ENCODE measurements at places on chromosomes 1 and 21. TPM values are rescaled to one million over a fixed set of nuclear protein-coding genes. Genes with fewer than 3 reads are reported as not detected.
A peak's percentile ranks its signal among the peaks of the same experiment; 100 is the strongest.

- no peaks in the 10 kb centered on the region for H3K4me1 ChIP-seq
- H3K36me3 ChIP-seq: no peaks in the 10 kb centered on the region
- DNase-seq: no peak
These were observed 31.4 kb upstream of the COL6A1 start for GRCh38 chr21:45949928-45950739.

DNA sequence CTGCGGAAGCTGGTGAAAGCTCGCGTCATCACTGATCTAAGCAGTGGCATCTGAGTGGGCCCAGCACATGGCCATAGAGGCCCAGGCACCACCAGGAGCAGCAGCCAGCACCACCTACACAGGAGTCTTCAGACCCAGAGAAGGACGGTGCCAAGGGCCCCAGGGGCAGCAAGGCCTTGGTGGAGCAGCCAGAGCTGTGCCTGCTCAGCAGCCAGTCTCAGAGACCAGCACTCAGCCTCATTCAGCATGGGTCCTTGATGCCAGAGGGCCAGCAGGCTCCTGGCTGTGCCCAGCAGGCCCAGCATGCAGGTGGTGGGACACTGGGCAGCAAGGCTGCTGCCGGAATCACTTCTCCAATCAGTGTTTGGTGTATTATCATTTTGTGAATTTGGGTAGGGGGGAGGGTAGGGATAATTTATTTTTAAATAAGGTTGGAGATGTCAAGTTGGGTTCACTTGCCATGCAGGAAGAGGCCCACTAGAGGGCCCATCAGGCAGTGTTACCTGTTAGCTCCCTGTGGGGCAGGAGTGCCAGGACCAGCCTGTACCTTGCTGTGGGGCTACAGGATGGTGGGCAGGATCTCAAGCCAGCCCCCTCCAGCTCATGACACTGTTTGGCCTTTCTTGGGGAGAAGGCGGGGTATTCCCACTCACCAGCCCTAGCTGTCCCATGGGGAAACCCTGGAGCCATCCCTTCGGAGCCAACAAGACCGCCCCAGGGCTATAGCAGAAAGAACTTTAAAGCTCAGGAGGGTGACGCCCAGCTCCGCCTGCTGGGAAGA lies 3.2 kb upstream of the ARTN start:
- peaks cover 2% of the 10 kb centered on the region for H3K36me3 ChIP-seq
- no peak for DNase-seq
- no peaks in the 10 kb centered on the region for H3K4me1 ChIP-seq
- no peak overlapping the region for H3K4me3 ChIP-seq
- no peak overlapping the region for H3K27ac ChIP-seq

DNA sequence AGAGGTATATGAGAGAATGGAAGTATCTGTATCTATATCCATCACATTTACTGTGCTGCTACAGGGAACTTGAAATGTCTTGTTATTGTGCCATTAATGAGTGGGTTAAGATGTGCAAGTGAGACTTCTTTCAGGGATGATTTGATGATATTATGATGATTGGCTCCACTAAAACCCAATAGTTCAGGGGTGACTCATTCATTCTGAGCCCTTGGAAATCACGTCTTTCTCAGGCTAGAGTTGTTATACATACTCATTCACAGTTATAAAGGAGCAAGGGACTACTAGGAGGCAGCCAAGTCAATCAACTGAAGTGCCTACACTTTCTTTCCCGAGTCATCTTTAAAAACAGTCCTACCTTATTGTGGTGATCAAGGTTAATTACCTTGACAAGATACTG lies 1109.8 kb upstream of the B3GALT2 start:
- no peak overlapping the region for H3K4me3 ChIP-seq
- DNase-seq: no peak
- H3K27me3 ChIP-seq: no peaks in the 10 kb centered on the region
- H3K4me1 ChIP-seq: no peaks in the 10 kb centered on the region

DNA sequence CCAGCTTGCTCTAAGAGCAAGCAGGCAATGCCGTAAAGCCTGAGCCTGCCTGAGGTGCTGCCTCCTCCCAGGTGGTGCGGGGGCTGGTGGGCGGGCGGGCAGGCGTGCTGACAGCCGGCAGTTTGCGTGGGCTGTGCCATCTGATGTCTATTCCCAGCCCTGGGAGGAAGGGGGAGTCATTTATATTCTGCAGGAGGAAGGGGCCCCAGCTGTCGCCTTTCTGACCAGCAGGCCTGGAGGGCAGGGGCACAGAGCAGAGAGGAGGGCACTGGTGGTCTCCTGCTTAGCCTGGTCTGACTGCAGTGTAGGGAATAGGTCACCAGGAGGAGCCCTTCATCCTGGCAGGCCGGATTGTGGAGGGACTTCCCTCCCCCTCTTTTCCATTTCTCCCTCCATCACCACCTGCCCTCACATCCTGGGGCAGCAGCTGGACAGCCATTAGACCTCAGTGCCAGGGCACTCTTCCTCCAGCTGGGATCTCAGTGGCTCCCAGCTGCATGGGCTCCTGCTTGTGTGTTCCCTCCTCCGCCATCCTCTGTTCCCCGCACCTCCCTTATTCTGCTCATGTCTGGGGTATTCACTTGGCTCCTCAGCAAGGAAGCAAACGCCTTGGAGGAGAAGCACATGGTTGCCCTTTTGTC lies 4.4 kb downstream of the CYB561D1 start:
- DNase-seq: peak; percentile 13
- no peaks in the 10 kb centered on the region for H3K27me3 ChIP-seq
- no peak overlapping the region for H3K27ac ChIP-seq

DNA sequence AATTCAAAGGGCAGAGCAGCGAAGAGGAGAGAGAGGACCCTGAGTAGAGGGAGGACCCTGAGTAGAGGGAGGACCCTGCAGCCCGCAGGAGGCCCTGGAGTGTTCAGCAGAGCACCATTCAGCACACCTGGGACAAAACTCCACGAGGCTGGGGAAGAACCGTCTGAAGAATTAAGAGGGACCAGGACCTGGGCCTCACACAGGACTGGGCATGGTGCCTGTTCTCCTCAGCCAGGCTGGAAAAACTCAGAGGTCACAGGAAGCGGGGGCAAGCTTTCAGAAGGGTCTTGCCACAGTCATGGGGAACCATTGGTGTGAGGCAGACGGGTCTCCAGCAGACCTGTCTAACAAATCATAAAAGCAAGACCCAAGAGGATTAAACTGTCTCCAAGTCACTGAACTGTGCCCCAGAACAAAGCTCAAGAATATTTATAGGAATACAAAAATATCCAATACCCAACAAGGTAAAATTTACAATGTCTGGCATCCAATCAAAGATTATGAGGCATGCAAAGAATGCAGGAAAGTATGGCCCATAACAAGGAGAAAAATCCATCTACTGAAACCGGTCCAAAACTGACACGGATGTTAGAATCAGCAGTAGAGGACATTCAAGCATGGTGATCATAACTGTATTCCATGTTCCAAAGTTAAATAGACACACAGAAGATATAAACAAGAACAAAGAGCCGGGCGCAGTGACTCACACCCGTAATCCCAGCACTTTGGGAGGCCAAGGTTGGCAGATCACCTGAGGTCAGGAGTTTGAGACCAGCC lies 30.6 kb downstream of the MORN1 start:
- H3K36me3 ChIP-seq: no peaks in the 10 kb centered on the region
- H3K4me3 ChIP-seq: no peak overlapping the region
- no peaks in the 10 kb centered on the region for H3K4me1 ChIP-seq
- peak; percentile 40 for DNase-seq

DNA sequence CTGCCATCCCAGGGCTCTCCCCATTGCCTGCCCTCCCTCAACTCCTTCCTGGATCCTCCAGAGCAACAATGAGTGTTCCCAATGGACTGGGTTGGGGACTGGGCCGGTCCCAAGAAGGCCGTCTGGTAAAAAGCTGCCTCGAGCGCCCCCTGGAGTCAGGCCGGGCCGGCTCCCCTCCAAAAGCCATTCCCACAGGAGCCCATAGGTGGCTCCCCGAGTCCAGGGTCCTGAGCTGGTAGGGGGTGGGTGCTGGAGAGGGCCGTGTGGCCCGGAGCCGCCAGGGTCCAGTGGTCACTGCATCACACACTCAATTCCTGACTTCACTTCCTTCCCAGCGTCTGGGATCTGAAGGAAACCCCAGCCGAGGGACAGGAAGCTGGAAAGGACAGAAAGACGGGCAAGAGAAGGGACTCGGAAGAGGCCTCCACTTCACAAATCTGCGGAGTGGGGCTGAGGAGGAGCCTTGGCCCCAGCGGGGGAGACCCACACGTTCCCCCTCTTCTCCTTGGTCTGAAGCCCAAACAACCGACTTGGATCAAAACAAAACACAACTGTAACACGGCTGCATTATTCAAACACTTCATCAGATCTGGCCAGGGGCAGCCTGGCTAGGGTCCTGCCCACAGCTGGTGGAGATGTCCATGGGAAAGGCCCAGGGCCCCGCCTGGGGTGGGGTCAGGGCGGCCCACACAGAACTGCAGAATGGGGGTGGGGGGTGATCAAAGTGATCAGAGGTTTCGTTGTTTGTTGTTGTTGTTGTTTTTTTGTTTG lies 10.9 kb upstream of the ALDH4A1 start:
- H3K4me1 ChIP-seq: no peaks in the 10 kb centered on the region
- H3K36me3 ChIP-seq: no peaks in the 10 kb centered on the region
- H3K27me3 ChIP-seq: no peaks in the 10 kb centered on the region
- peak; percentile 94 for DNase-seq
- no peak overlapping the region for H3K4me3 ChIP-seq

GRCh38 chr21:19368944-19369343 lies 965.4 kb upstream of the TMPRSS15 start:
- H3K4me1 ChIP-seq: no peaks in the 10 kb centered on the region
- H3K36me3 ChIP-seq: no peaks in the 10 kb centered on the region
- no peak for DNase-seq
- H3K4me3 ChIP-seq: no peak overlapping the region
- H3K27me3 ChIP-seq: no peaks in the 10 kb centered on the region
- no peak overlapping the region for H3K27ac ChIP-seq

- H3K27me3 ChIP-seq: no peaks in the 10 kb centered on the region
- no peak for DNase-seq
- H3K36me3 ChIP-seq: no peaks in the 10 kb centered on the region
- peaks cover 3% of the 10 kb centered on the region for H3K4me1 ChIP-seq
These were observed 1.0 kb downstream of the TMEM59 start for GRCh38 chr1:54051933-54052430.

DNA sequence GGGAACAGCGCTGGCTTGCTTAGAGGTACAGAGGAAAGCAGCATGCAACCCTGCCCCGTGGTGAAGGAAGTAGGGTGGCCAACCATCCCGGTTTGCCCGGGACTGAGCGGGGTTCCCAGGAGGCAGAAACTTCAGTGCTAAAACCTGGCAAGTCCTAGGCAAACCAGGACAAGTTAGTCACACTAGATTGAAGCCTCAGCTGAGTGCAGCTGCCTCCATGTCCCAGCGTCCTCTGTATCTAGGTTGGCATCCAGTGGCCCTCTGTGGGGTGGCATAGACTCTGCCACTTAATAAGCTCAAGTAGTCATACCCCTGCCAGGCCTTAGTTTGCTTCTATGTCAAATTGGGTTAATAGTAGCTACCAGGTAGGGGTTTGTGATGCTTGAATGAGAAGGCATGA lies 67.1 kb downstream of the ATP2B4 start:
- no peaks in the 10 kb centered on the region for H3K27me3 ChIP-seq
- no peaks in the 10 kb centered on the region for H3K36me3 ChIP-seq
- no peaks in the 10 kb centered on the region for H3K4me1 ChIP-seq
- DNase-seq: no peak
- no peak overlapping the region for H3K27ac ChIP-seq
- H3K4me3 ChIP-seq: no peak overlapping the region

DNA sequence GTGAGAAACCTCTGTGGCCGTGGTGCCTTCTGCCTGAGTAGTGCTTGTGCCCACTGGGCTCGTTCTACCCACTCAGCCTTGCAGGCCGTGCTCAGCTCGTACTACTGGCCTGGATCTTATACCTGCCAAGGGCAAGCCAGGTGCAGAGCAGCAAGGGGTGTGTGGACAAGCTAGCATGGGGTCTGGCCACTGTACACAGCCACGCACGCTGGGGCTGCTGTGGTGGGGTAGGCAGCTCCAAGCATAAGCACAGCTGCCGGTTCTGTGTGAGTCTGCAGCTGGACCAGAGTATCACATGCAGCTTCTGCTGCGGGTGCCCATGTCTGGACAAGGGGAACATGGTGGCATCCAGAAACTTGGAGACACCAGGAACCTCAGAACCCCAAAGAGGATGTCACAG lies 16.4 kb downstream of the FAM20B start:
- peaks cover 2% of the 10 kb centered on the region for H3K4me1 ChIP-seq
- no peak overlapping the region for H3K27ac ChIP-seq
- H3K4me3 ChIP-seq: no peak overlapping the region
- H3K36me3 ChIP-seq: no peaks in the 10 kb centered on the region
- H3K27me3 ChIP-seq: no peaks in the 10 kb centered on the region

GRCh38 chr1:154851392-154852177 lies 18.5 kb downstream of the KCNN3 start:
- H3K27me3 ChIP-seq: no peaks in the 10 kb centered on the region
- no peaks in the 10 kb centered on the region for H3K4me1 ChIP-seq
- H3K4me3 ChIP-seq: no peak overlapping the region
- H3K36me3 ChIP-seq: no peaks in the 10 kb centered on the region

DNA sequence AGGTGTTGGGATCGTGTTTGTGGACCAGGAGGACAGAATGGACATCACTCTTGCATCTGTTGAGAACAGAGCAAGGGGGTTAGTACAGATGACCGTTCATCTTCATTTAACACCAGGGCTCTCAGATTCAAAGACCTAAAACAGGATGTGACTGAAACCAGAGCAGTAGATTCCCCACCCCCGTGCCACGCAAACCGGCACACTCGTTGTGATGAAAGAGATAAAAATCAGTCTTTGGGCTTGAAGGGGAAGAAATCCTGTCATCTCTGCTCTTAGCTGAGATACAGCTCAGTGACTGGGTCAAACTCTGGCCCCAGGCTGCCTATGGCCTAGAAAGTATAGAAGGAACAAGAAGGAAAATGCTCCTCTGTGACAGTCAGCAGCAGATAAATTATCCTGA lies 146.2 kb upstream of the KRTAP19-8 start:
- H3K36me3 ChIP-seq: no peaks in the 10 kb centered on the region
- no peak overlapping the region for H3K4me3 ChIP-seq
- no peak for DNase-seq
- H3K27ac ChIP-seq: no peak overlapping the region
- H3K4me1 ChIP-seq: no peaks in the 10 kb centered on the region

- DNase-seq: no peak
- H3K4me3 ChIP-seq: no peak overlapping the region
- peaks cover 3% of the 10 kb centered on the region for H3K4me1 ChIP-seq
- H3K27me3 ChIP-seq: no peaks in the 10 kb centered on the region
- H3K27ac ChIP-seq: no peak overlapping the region
These were observed 73.9 kb downstream of the DNTTIP2 start for GRCh38 chr1:93805027-93805610.

DNA sequence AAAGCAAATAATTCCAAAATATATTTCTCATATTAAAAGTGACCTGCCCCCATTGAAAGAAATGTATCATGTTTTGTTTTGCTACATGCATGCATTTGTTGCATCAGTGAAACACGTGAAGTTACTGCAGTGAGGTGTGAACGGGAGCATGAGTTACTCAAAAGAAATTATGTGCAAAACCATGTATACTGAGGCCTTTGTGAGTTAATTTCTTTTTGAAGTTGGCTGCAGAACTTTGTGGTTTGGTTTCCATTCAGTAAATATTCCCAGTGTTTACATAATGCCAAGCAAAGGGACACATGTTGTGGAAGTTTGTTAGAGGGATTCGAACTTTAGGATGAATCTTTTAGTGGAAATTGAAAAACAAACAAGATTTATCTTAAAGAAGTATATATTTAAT lies 619.4 kb upstream of the ADAMTS5 start:
- H3K4me3 ChIP-seq: no peak overlapping the region
- no peaks in the 10 kb centered on the region for H3K27me3 ChIP-seq
- no peak for DNase-seq

The OR2L3 gene
- 0.21 TPM for total RNA-seq

The RSBN1 gene
- total RNA-seq: 17.1 TPM

The LEMD1 gene
- total RNA-seq: not detected

The GPX7 gene
- 21.0 TPM for total RNA-seq

The NEXN gene
- total RNA-seq: 237 TPM

The F13B gene
- total RNA-seq: not detected

Measured in aorta (tissue), 5 donors.